Nephron progenitor cell (in vitro differentiated cells): ENCODE measurements at places on chromosomes 5 and 9.

DNA sequence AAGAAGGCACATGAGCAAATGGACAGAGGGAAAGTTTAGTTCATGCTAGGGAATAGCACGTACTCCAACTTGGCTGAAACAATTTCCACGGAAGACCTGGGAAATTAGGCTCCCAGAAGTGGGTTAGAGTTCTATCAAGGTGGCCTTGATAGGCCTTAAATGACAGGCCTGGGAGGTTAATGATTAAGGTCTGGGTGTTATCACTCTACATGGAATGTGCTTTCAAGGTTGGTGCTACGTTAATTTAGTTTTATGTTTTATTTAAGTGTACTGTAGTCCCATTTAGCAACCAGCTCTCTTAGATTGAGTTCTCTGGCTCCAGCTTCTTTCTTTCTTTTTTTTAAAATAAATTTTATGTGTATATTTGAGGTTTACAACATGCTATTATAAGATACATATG is 121.4 kb upstream of the MEF2C start:
- no peak for DNase-seq

- no peak for DNase-seq
Measured at GRCh38 chr5:151144275-151144674, 13.3 kb downstream of the ANXA6 start.

GRCh38 chr9:3271581-3271980 is 254.2 kb downstream of the RFX3 start:
- no peak for DNase-seq

DNA sequence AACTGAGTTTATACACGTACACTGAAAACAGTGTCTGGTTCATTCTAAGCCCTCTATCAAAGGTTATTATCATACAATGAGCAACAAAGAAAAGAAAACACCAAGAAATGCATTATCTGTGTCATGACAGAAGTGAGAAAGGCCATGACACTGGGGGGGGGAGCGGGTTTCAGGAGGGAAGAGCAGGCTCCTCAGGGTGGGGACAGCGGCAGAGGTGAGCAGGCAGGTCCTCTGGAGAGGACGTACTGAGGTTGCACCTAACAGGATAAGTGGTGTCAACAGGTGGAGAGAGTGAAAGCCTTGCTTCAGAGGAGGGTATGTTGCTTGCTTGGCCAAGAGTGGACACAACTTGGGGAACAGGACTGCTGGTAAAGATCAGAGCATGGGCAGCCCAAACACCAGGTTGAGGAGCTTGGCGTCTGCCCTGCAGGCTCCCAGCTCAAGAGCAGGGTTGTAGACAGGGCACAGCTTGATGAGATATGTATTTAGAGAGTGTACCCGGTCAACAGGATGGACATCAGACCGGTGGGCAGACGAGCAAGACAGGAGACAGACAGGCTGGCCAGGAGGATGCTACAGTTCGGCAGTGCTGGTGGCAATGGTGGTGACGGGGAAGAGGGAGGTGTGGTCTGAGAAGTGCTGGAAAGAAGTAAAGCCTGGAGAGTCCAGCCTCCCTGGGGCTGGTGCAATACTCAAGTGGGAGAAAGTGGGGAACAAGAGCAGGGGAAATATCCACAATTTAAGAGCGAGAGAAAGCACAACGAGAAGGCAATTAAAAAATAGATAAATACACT is 10.3 kb downstream of the WHRN start:
- DNase-seq = no peak

- no peak for DNase-seq
Measured at GRCh38 chr5:151449839-151450238, 2.4 kb downstream of the SLC36A1 start.

DNA sequence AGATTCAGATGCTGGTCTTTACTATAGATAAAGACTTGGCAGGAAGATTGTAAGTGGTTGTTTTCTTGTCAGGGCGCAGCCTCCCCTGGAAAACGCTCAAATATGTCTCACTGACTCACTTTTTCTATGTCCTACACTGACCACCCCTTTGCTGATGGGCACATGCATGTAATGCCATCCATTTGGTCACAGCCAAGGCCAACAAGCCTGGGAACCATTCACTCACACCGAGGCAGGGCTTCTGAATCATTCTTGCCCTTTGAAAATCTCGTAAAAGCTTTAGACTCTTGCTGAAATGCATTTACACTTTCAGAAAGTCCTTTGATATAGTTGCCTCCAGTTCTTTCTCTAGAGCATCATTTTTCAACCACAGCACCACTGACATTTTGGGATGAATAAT is 249.4 kb downstream of the ACTL7B start:
- no peak for DNase-seq

GRCh38 chr9:17531642-17532254 is 47.1 kb upstream of the SH3GL2 start:
- peak; percentile 52 for DNase-seq

DNA sequence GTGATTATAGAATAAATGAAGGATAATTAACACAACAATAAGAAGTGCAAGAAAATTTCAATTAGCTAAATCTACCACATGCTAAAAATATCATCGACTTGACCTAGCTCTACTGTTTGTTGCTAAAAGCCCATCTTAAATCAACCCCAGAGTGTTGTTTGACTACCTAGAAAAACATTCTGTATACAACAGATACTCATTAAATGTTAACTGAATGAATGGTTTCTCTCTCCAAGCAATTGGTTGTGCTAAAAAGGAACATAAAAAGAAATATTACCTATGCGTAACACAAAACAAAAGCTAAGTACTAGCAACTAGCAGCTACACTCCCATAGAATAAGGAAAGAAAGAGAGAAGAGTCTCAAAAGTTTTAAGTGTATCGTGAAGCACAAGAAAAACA is 5.5 kb upstream of the PLPP6 start:
- no peak for DNase-seq

- no peak for DNase-seq
Measured at GRCh38 chr9:110599468-110599867, 19.9 kb upstream of the SVEP1 start.

DNA sequence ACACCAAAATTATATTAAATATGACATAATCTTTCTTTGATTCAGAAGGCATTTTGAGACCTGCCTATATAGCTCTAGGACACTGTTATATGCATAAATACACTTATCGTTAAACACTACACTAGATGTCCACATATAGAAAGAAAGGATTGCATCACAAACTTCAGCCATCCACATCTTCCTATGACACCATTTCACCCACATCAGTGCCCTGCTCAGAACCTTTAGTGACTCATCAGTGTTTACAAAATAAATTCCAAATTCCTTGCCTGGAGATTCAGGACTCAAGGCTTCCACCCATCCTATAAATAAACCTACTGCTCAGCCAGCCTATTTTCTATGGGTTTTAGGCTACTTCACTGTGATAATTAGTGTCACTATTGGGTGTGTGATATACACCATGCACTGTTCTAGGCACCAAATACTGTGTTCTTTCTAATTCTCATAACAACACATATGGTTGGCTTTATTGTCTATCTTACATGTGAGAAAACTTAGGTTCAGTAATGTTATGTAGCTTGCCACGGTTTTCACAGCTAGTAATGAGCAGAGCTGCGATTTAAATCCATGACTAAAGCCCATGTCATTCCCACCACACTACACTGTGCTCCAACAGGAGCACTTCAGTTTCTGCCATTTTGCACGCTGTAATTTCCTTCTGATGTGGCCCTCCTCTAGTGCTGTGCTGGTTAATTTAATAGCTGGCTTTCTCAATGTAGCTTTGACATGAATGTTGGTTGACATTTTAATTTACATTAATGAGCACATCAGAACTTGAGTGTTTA is 103.3 kb downstream of the SREK1 start:
- no peak for DNase-seq

DNA sequence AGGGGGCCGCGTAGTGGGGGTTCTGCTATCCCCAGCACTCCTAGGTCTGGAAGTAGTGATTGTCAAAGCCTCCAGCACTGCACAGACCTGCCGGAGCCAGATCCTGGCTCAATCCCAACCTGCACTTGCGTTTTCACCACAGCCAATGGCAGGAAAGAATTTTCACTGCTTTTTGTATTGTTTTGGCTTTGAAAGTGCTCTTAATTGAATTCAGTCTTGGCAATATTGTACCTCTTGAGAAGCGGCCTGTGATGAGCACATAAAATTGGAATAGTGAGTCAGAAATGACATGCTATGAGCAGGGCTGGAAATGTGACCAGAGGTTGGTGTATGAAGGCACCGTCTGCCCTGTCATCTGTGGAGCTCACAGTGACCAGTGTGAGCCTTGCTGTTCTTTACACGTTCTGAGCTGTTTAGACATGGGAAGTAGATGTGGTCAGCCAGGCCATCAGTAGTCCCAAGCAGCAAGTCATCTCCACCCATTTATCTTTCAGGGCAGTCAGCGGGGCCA is 41.5 kb downstream of the SECISBP2 start:
- no peak for DNase-seq

DNA sequence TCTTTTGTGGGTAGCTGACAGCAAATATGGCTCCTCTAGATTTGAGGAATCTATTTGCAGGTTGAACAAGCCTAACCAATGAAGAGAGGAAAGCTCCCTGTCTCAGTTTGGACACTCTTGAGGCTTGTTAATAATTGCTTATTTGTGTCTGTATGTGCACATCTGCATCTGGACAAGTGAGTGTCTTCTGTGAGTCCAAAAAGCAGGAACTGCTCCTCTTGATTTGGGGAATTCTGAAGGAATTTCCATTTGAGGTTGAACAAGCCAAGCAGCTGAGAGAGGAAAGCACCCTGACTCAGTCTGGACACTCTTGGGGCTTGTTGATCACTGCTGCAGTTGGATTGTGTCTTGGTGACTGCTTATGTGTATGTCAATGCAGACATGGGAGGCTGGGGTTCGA is 211.6 kb downstream of the DTWD2 start:
- no peak for DNase-seq

DNA sequence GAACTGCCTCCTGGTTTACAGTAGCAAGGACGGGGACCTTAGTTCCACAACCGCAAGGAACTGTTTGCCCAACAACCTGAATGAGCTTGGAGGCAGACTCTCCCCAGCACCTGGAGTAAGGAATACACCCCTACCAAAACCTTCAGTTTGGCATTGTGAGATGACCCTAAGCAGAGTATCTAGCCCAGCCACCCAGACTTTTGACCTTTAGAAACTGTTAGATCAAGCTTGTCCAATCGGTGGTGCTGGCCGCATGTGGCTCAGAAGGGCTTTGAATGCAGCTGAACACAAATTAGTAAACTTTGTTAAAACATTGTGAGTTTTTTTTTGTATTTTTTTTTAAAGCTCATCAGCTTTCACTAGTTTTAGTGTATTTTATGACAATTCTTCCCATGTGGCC is 86.9 kb upstream of the C9orf72 start:
- DNase-seq = no peak

DNA sequence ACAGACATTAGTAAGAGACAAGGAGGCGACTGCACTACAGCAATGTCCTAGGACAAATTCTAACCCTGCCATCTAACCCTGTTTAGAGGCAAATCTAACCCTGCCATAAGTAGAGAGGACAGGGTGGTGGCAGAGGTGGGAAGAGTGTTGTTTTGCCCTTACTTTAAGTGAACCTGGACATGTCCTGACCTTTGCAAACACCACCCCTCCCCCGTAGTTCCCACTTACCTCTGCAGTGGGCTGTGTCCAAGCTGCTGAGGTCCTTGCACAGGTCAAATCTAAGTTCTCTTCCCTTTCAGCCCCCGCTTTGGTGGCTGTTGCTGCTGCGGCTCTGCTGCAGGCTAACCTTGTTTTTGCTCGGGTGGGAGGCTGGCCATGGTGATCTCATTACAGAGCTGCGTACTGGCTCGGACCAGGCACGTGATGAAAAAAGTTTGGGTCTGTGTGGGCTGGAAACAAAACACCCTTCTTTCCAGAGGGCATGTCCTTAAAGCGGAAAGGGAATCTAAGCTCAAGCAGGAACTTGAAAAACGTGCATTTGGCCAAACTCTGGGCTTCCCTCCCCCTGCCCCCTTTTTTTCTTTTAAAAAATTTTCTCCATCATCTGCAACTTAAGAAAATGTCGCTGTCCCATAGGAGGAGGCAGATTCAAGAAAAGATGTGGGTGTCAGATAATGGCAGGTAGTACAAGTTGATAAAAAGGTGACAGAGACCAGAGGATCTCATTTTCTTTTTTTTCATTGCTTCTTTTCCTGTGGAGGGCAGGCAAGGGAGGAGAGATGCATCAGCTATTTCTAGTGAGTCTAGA is at the start of gene FAXDC2:
TSS of gene FAXDC2 (minus strand) at position 349 of the 808 bp plus-strand sequence. CDS start 12,425 bp downstream, outside the sequence.
- DNase-seq = peak; percentile 72

GRCh38 chr5:37859805-37860204 is 20.0 kb upstream of the GDNF start:
- no peak for DNase-seq

- no peak for DNase-seq
Measured at GRCh38 chr9:37916471-37917312, 12.8 kb upstream of the SLC25A51 start.

DNA sequence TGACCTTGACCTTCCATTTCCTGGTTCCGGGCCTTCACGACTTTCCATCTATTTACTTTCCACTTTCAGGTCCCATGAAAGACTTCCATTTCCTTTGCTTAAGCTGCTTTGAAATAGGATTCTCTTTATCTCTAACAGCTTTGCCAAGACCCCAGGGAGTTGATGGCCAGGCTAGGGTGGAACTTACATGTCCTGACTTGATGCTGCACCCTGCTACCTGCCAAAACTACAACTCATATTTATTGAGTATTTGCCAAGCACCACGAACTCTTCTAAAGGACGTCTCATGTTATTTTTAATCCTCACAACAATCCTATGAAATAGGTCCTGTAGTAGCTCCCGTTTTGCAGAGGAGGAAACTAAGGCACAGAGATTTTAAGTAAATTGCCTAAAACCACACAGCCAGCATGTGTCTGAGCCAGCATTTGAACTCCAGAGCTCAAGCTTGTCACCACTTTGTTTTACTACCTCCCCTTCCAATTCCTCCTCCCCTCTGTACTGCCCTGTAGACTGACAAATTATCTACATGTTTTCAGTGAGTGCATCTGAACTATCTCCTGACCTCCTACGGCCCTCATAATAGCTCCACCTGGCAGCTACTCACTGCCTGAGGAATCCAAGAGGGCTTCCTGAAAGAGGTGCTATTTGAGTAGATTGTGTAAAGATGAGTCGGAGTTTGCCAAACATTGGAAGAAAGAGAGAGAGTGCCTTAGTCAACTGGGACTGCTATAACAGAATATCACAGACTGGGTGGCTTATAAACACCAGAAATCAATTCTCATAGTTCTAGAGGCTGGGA is 38.4 kb upstream of the SMIM23 start:
- DNase-seq = no peak

DNA sequence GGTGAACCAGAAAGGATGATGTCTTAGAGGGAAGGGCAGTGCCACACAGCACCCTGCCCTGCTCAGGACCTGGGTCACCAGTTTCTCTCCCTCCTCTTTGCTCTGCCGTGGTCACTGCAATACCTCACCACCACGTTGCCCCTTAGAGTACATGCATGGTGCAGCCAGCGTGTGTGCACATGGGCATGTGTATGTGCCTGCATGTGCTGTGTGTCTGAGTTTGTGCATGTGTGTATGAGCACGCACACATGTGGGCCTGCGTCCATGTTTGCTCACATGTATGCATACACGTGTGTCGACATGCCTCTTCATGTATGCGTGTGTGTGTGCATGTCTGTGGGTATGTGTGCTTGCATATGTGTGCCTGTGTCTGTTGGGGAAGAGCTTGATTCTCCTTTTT is 41.5 kb upstream of the SEMA4D start:
- no peak for DNase-seq
